ENCODE measurements at places on chromosomes 1 and 21. TPM values are rescaled to one million over a fixed set of nuclear protein-coding genes. Genes with fewer than 3 reads are reported as not detected.
A peak's percentile ranks its signal among the peaks of the same experiment; 100 is the strongest.

- no peak for DNase-seq
Observed at GRCh38 chr1:188062456-188062855, 1233.7 kb downstream of the PLA2G4A start.

DNA sequence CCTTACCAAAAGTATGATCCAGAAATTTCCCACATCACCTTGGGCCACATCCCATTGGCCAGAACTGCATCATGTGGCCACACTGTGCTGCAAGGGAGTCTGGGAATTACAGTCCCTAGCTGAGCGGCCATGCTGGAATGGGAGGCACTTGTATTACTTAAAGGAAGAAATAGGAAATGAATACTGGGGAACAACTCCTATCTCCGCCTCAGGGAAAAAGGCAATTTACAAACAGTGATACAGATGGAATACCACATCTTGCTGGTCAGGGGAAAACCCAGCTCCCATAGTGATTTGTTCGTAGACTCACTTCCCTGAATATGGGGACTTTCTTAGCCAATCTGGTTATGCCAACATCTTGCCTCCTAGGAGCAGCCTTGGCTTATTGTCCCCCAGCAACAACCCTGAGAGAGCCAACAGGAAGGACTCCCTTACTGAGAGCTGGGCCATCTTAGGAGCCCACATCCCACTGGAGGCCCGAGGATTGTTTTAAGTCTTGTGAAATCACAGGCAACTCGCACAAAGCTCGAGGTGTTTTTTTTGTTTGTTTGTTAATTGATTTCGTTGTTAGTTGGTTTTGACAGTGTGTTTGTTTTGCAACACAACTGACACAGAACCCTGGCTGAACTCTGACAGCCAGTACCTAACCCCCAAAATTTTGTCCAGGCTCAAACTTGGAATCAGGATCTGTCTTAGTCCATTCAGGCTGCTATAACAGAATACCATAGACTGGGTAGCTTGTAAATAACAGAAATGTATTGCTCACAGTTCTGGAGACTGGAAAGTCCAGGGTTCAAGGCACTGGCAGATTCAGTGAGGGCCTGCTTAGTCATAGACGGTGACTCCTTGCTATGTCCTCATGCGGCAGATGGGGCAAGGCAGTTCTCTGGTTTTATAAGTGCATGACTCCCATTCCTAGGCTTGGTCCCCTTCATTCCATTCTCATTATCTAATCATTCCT, 14.9 kb downstream of the CDA start:
- no peak for DNase-seq

Gene ESPN
- total RNA-seq = 0.42 TPM

Gene VHLL
- not detected for total RNA-seq

Gene PADI1
- not detected for total RNA-seq

- no peak for DNase-seq
Observed at GRCh38 chr1:33221385-33221758, 34.9 kb upstream of the ZNF362 start.

Gene CNR2
- 0.10 TPM for total RNA-seq

- DNase-seq = peak; percentile 2
Observed at GRCh38 chr1:228015276-228016180, 8.7 kb downstream of the WNT3A start.

- DNase-seq = no peak
Observed at GRCh38 chr1:39981945-39982344, 27.0 kb downstream of the MFSD2A start.

Gene FAM78B
- 0.46 TPM for total RNA-seq

DNA sequence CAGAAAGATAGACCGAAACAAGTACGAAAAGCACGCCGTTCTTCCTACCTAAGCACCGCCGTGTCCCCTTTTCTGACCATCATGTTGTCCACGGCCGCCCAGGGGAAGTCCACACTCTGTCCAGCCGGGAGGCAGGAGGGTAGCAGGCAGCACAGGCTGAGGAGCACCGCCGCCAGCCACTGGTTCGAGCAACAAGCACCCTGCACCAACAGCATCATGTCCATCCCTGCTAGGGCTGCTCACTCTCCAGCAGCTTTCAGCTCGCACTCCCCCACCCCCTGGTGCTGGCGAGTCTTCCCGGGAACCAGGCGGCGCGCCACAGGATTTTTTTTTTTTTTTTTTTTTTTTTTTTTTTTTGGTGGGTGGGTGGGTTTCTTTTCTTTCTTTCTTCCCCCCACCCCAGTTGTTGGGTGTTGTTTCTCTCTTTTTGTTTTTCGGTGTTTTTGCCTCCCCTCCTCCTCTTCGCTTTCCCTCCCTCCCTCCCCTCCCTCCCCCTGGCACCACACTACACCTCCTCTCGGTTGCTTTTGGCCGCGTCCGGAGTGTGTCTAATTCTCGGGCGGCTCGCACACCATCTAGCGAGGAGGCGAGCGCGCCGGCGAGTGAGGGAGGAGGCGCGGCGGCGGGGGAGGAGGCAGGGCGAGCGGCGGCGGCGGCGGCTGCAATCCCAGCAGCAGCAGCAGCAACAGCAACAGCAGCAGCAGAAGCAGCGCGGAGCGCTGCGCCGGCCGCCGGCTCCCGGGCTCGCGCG, at the start of gene NEGR1:
NEGR1 (minus strand) TSS at position 269 of the 751 bp plus-strand sequence.
- peak; percentile 31 for DNase-seq

Gene PRAMEF9
- not detected for total RNA-seq

GRCh38 chr1:60228041-60228491, 154.5 kb upstream of the C1orf87 start:
- no peak for DNase-seq

DNA sequence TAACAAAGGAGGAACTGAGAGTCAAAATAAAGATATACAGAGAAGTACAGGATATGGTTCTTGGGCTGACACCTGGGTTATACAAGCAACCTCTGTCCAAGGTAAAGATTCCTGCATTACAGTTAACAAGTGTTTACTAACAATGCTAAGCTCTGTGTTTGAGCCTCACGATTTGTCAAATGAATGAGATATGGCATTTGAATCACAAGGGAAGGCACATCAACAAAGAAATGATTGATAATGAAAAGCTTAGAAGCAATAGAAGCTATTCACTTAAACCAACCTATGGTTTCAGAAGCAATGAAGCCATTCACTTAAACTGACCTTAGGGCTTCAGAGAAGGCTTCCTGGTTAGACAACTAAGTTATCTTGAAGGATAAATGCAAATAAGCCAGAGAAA, 199.5 kb downstream of the AGBL4 start:
- DNase-seq = no peak

DNA sequence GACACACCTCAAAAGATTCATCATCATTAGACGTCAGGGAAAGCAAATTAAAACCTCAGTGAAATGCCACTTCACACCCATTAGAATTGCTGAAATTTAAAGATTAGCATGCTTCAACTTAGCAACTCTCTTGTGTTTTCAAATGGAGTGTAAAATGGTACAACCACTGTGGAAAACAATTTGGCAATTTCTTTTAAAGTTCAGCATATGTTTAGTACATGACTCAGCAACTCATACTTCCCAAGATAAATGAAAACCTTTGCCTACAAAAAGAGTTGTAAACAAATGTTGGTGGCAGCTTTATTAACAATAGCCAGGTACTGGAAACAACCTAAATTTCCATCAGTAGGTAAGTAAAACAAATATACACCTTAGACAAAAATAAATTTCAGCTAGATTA, 42.7 kb downstream of the ST3GAL3 start:
- no peak for DNase-seq

Gene NLRP3
- total RNA-seq = 4.1 TPM

DNA sequence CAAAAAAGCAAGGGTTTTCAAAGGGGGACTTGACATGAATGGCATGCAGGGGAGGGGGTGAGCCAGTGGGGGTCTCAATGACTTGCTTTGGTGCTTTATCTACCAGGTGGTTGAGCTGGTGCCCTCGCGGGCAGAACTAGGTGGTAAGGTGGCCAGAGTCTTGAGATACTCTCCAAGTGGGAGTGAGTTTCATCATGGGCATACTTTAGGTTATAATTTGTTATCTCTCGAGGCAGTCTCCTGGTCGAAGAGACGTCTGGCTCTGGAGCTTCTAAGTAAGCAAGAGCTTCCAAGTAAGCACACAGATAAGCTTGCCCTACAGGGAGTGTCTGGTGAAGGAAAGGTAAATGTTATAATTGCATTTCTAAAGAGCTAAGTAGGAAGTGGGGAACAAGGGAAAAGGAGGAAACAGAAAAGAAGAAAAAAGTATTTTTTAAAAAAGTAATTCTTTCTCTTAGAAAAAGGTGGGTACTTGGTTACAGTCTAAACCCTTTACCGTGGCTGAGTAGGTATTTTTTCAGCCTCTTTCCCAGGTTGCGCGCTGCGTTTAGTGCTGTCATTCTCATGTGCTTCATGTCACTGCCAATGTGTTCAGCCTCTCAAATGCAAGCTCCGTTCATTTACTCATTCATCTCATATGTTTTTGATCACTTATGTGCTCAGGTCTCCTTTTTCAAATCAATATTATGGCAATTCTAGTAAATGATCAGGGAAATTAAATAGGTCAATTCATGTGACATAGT, 31.6 kb upstream of the DNAJC6 start:
- DNase-seq = no peak

DNA sequence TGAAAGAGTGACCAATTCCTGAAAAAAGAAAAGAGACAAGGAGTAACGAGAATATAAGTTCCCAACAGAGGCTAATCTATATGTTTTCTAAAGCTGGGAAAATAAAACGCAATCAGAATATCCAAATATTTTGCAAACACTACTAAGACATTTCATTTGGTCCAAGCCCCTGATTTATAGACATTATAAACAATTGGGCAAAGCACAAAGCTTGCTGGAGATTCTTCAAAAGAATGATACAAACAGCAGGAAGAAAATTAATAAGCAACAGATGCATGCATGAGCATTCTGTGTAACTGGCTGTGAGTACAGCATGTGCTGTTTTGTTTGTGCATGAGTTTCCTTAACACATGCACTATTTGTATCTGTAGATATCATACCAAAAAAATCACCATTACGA, 552.9 kb downstream of the LTN1 start:
- no peak for DNase-seq

Gene KCNK2
- total RNA-seq = not detected

- DNase-seq = no peak
Observed at GRCh38 chr21:8992731-8993174, 1528.6 kb upstream of the TPTE start.

DNA sequence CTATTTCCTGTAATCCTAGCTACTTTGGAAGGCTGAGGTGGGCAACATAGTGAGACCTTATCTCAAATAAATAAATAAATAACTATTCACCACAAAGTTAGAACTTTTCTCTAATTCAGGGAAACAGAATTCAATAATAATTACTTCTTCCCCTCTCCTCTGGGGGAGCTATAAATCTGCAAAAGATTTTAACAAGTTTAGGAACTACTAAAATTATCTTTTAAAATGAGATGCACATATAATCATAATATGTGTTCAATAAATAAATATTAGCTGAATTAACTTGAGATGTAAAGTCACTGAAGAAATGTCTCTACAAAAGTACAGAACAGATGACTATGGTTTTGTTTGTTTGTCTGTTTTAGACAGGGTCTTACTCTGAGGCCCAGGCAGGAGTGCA, 14.1 kb downstream of the WDR47 start:
- no peak for DNase-seq

DNA sequence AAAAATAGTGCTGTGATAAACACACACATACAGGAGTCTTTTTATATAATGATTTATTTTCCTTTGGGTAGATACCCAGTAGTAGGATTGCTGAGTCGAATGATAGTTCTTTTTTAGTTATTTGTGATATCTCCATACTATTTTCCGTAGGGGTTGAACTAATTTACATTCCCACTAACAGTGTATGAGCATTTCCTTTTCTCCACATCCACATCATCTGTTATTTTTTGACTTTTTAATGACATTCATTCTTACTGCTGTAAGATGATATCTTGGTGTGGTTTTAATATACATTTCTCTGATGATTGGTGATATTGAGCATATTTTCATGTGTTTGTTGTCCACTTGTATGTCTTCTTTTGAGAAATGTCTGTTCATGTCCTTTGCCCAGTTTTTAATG, 78.3 kb downstream of the NIBAN1 start:
- DNase-seq = no peak

DNA sequence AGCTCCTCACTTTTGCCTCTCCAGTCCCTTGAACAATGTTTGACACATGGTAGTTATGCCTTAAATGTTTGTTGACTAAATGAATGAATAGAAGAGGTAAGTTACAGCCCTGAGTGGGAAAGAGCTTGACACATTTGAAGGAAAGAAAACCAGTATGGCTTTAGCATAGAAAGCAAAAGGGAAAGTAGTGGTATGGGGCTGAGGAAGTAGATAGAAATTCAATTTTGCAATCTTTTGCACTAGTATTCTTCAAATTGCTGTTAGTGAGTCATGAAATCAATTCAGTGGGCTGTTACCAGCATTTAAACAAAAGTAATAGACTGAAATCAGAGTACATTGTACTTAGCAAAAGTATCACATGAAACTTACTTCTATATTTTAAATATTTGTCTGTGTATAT, 21.1 kb downstream of the PLA2G4A start:
- no peak for DNase-seq

DNA sequence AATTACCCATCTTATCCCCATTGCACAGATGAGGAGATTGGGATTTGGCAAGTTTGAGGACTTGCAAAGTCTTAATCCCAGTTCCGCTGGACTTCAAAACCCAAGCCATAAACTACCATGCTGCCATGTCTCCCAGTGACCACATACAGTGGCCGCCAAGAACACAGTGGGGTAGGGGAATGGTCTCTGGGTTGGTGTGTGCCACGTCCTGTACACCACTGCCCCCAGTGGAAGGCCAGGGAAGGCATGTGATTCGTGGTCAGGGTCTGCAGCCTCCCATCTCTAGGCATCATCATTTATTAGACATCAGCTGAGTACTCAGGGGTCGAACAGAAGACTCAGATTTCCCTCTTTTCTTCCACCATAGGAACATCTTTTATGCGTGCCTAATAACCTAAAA, 76.0 kb downstream of the MAN1C1 start:
- DNase-seq = peak; percentile 24

Gene SPTA1
- not detected for total RNA-seq

Gene NBPF6
- not detected for total RNA-seq

DNA sequence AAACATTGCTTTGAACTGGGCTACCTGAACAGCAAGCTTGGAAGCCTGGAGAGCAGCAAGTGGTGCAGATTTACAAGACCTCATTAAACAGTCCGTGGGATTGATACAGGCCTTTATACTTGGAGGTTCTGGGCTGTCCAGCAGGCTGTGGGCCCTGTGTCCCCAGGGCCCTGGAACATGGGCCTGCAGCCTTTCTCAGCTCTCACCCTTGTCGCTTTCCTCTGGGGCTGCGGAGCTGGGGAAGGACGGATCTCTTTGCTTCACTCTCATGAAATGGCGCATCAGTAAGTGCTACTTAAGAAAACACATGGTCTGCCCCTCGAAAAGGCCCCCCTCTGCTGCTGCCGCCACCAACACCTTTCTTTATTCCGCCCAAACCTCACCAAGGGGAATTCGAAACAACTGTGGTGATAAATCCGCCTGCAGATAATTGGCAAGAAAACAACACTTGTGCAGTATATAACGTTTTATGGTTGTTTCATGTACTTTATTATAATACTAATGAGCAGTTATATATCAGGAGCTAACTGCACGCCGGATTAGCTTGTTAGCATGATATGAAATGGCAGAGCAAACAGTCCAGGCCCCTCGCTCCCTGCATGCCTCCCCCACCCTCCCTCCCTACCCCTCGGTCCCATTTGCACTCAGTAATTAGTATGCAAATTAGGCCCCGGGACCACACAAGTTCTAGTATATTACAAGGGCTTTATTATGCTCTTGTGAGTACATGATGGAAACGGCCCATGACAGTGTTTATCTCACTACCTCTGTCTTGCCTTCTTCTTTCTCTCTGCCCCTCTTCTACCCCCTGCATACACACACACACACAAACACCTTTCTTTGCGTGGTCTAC, 131.5 kb downstream of the RNF220 start:
- no peak for DNase-seq

Gene SPATA17
- total RNA-seq = not detected

GRCh38 chr1:16082283-16083038, 9.0 kb upstream of the FAM131C start:
- peak; percentile 57 for DNase-seq

GRCh38 chr1:150535511-150536287, 13.5 kb upstream of the ADAMTSL4 start:
- DNase-seq = no peak

Measured in activated T-cell treated with anti-CD3 and anti-CD28 coated beads, Interleukin-2, amount 50 U/mL, for 4 hours (primary cell).